ENCODE measurements at places on chromosomes 6 and 20.

GRCh38 chr6:157656437-157656997, 166.5 kb upstream of the SNX9 start:
- DNase-seq, result no peak

GRCh38 chr6:46453216-46453615, 38.0 kb downstream of the RCAN2 start:
- no peak for DNase-seq

DNA sequence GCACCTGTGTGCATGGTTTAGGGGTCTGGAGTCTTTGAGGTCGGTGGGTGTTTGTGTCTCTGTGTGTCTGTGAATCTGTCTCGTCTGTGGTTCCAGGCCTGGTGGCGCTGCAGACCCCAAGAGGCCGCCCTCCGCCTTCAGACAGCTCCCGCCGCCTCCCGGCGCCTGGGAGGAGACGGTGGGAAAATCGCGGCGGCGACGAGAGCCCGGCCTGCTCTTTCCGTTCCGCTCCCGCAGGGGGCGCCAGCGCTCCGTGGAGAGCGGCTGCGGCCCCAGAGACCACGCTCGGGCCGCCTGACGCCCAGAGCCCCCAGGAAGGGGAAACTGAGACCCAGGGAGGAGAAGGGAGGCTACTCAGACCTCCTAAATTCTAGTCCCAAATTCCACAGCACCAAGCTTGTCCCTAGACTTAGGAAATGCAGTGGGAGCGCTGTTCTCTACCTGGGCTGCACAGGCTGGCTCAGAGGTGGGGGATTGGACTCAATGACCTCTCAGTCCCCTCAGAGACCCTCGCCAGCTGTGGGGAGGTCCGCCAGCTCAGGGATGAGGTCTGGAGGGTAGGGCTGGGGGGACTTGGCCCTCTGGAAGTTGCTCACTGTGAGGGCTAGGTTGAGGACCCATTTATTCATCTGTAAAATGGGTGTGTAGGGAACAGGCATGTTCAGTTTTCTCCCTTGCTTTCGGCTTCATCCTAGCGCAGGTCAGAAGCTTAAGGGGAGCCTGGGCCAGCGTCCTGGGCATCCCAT, 36.9 kb upstream of the BLCAP start:
- DNase-seq, result no peak

GRCh38 chr6:166713434-166714186, 86.6 kb upstream of the RPS6KA2 start:
- no peak for DNase-seq

- DNase-seq, result no peak
Observed at GRCh38 chr6:166614589-166614988, 12.5 kb downstream of the RPS6KA2 start.

DNA sequence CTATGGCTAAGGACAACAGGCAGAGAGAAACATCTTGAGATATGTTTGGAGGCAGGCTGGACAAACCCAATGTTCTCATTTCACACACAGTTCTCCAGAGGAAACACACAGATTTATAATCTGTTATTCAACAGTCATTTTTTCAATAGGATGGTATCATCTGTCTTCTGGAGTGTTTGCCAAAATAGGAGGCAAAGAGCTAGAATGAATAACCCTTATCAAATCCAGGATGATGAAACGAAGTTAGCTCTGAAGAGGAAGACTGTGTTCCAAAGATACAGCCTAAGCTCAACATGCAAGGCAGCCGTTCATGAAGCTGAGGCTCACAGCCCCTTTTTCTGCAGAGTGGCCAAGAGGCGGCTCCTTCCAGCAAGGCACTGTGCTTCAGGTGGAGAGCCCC, 70.8 kb downstream of the PPP1R3G start:
- no peak for DNase-seq

DNA sequence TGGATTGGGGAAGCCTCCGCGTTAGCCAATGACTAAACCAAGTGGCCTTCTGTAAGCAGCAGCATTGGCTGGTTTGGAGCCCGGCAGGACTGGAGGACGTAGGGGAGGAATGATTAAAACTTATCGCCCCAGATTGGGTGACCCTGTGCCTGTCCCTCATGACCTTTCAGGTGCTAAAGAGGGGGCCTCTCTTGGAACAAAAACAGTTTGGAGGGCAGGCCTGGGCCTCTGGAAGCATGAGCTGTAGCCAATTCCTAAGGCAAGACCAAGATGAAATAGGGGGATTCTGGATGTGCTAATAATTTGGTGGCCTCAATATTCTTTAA, 1.4 kb downstream of the GMPR start:
- no peak for DNase-seq

- no peak for DNase-seq
Observed at GRCh38 chr6:47440719-47441118, 36.9 kb upstream of the CD2AP start.

DNA sequence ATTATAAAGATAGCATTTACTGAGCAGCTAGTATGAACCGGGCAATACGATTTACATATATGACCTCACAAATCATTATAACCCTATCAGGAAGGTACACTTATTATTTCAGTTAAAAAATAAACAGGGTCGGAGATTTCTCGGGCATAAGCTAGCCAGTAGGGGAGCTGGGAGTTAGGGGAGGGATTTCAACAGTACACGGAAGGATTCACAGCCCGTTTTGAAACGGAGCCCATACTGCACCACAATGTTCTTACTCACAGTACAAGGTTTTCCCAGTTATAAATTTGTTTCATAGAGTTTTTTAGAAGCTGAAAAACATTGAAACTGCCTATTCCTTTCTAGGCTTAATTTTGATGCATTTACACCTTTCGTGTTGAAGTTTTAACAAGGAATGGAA, 607.1 kb downstream of the HDGFL1 start:
- no peak for DNase-seq

- no peak for DNase-seq
Observed at GRCh38 chr6:110067837-110068591, 89.9 kb downstream of the GPR6 start.

- no peak for DNase-seq
Observed at GRCh38 chr6:127641905-127642304, 64.9 kb downstream of the C6orf58 start.

GRCh38 chr6:143539106-143539505, 27.6 kb upstream of the FUCA2 start:
- DNase-seq, result no peak

- DNase-seq, result no peak
Observed at GRCh38 chr20:2236256-2236655, 59.5 kb upstream of the TGM3 start.

DNA sequence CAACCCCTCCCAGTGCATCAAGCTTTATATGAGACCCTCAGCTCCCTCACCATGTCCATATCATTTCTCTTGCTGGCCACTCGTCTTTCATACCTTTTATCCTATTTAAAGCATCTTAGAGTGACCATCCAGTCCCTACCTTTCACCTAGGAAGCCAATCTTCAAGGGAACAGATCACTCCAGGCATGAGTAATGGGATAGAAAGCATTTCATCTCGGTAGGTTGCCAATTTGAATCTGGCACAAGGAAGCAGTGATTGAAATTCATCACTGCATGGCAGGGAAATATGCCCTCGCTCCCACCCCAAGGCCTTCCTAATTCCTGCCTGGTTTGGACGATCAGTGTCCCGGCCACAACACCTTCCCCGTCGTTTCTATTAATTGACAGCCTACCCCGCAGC, 150.4 kb downstream of the CFAP61 start:
- DNase-seq, result no peak

- no peak for DNase-seq
Observed at GRCh38 chr6:94215552-94215951, 796.2 kb upstream of the EPHA7 start.

DNA sequence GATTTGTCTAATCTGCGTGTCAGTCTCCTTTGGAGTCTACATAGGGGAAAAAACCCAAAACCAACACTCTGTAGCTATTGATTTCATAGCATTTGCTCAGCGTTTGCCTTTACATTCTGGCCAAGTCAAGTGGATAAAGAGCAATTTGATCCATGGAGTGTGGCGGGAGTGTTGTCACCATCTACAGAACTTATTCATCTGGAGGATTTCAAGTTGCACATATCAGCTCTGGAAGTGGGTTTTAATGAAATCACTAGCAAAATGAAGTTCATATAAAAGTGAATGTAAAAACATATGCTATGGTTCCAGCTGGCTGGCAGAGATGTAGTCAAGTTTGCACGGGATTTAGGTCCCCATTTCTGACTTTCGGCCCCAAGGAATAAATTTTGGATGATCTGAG, 219.7 kb upstream of the SUPT3H start:
- DNase-seq, result no peak

DNA sequence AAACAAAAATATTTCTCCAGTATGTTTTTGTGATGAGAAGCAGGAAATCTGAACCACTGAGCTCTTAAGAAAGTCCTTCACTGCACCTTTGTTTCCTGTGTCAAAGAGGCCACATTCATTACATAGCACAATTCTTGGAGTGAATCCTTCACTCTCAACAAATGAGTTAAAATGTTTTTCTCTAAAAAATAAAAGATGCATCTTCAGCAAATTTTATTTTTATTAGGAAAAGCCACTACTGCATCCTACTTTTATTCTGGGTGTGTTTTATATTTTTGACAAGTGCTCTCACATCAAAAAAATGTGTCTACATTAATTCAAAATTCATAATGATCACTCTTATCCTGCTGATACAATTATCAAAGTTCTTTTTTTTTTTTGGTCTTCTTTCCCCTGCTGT, 76.3 kb downstream of the PLCB4 start:
- no peak for DNase-seq

DNA sequence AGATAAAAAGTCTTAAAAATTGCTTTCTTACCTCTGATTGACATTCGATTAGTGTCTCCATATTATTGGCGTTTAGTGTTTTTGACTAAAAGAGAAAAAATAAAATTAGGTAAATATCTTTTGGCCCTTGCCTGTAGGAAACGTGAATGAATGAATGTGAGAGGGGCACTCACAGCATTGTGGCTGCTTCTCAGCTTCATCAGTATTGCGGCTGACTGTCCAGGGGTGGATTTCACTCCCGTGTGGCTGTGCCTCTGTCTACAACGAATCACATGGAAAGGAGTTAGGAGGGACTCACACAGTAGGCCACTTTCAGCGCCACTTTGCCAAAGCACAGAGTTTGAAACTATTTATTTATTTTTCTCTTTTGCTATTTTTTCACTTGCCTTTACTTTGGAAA, 844 bp downstream of the TAGAP start:
- DNase-seq, result no peak

GRCh38 chr20:62728028-62728780, 19.6 kb downstream of the NTSR1 start:
- DNase-seq, result no peak

GRCh38 chr6:32152769-32153563, 975 bp upstream of the PPT2 start:
- DNase-seq, result no peak

GRCh38 chr6:54217018-54217417, 91.2 kb upstream of the TINAG start:
- DNase-seq, result no peak

DNA sequence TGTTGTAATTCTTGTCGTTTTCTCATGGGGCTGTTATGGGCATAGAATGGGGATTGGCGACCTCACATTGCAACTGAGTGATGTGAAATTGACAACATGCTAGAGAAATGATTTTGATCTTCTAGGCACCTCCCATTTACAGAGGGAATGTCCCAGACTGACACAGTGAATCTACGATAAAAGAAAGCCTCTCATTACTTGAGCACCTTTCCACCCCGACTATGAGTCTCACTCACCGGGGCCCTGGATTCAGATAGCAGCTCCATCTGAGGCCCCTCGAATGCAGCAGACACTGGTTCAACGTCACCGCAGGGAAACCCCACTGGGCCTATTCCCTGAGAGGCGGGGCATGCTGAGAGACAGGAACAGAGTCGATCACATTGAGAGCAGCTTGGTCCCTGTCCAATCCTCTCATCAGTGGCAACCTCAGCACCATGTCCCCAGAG, 49.1 kb downstream of the NFATC2 start:
- DNase-seq, result no peak

GRCh38 chr6:68139130-68139529, 496.0 kb upstream of the ADGRB3 start:
- no peak for DNase-seq

- no peak for DNase-seq
Observed at GRCh38 chr20:58240471-58240870, 12.0 kb upstream of the ANKRD60 start.

DNA sequence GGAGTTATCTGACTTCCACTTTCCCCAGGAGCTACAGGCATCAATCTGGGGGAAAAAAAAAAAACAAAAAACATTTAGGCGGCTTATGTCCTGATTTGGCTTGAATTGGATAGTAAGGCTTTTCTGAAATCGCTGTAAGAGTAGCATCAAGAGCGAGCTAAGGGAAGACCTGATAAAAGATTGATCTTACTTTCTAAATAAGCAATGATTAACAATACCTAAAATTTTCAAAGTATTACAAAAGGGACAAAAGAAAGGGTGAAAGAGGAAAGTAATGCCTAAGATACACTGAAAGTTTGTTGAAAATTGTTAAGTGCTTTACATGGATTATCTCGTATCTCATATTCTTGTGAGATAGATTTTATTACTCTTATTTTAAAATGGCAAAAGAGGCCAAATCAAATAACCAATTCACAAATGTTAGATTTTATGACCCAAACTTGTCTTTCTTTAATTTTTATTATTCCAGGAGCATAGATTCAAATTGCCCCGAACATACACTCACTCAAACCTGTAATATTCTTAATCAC, 106.4 kb upstream of the PRSS16 start:
- no peak for DNase-seq

- no peak for DNase-seq
Observed at GRCh38 chr6:125421836-125422235, 120.1 kb upstream of the HDDC2 start.

DNA sequence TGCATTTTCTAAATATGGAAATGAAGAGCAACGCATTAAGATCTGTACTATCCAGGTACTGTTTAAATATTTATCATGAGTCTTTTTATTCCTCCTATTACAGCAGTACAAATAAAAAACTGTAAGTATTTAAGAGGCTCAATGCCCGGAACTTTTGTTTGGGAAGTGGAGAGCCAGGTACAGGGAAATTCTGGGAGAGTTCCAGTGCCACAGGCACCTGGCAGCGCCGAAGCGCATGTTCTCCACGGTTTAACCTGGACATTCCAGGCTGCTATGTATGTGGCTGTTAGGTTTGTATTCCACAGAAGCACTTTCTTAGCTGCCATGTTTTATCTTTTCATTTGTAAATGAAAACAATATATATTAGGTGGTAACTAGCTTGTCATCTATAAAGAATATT, 81.7 kb downstream of the PREP start:
- DNase-seq, result no peak

GRCh38 chr6:35745509-35745908, 8.7 kb downstream of the ARMC12 start:
- DNase-seq, result no peak

Measured in stimulated activated CD8-positive, alpha-beta memory T cell treated with anti-CD3 and anti-CD28 coated beads, Interleukin-4, amount 100 ng/mL, for 1 hour (primary cell).